Central memory CD8-positive, alpha-beta T cell (primary cell): ENCODE measurements at places on chromosomes 2 and 18.
A peak's percentile ranks its signal among the peaks of the same experiment; 100 is the strongest.

GRCh38 chr2:110748489-110748867, 16.1 kb downstream of the ACOXL start:
- peak; percentile 50 for DNase-seq

DNA sequence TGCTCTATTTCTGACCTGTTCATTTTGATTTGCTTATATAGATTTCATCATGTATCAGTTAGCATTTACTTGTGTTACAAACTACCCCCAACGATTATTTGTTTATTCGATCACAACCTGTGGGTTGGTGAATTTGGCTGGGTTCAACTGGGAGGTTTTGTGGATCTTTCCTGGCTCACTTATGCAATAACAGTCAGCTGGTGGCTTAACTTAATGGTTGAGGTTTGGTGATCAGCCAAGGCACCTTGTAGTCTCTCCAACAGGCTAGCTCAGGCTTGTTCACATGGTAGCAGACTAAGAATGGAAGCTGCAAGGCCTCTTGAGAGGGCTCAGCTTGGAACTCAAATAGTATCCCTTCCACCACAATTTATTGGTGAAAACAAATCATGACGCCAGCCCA, 5.4 kb upstream of the PUM2 start:
- no peak for DNase-seq

DNA sequence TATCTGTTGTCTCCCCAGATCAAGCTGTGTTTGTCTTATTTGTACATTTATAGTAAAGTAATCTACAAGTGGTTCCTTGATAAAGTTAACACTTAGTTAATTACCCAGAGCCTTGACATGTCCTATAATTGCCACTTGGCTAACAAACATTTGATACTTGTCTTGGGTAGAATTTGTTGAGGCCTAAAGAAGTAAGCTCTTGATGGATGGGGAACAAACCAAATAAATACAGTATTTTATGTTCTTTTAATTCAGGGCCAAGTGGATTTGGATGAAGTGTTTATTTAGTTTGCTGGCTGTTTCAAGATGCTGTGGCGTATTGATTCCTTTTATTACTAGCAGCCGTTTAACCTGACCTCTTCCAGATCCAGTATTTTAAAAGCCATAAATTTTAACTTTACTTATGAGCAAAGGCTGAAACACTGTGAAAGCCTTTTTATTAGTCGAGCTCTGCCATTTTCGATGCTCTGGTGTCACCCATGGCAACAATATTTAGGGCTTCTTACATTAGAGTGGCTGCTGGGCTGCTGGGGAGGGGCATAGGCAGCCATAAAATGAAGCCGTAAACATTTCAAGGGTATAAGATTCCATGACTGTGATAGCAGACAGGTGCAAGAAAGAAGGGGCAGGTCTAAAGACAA, 401.6 kb upstream of the NRP2 start:
- no peak for DNase-seq

DNA sequence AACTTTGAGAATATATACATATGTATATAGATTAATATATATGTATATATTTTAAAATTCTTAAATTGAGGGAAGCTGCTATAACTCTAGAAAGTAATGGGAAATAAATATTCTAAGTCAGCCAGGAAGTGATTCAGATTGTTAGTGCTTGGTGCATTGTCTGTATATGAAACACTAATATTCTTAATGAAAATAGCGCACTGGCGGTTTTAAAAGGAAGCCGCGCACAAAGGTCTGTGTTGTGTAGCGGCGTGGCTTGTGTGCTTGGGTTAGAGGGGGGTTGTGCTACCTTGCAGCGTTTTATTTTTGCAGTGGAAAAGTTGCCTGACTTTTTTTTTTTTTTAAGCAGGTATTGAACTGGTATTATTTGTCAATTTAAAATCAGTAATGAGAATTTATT, 11.3 kb downstream of the TSHZ1 start:
- no peak for DNase-seq

DNA sequence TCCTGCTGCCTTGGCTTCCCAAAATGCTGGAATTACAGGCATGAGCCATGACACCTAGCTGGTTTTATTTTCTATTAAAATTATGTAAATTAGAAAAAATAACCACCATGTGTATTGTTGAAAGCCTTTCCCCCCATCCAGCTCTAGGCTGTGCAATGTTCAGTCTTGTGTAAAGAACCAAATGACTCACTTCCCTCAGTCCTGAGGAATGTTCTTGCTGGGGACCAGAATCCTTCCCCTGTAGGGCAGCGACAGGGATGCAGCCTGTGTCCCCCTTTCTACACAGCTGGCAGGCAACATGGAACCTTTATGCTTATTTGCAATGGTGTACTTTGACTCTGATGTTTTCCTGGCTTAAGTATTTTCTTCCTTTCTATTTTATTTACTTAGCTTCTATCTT, 29.4 kb downstream of the AOX1 start:
- no peak for DNase-seq

DNA sequence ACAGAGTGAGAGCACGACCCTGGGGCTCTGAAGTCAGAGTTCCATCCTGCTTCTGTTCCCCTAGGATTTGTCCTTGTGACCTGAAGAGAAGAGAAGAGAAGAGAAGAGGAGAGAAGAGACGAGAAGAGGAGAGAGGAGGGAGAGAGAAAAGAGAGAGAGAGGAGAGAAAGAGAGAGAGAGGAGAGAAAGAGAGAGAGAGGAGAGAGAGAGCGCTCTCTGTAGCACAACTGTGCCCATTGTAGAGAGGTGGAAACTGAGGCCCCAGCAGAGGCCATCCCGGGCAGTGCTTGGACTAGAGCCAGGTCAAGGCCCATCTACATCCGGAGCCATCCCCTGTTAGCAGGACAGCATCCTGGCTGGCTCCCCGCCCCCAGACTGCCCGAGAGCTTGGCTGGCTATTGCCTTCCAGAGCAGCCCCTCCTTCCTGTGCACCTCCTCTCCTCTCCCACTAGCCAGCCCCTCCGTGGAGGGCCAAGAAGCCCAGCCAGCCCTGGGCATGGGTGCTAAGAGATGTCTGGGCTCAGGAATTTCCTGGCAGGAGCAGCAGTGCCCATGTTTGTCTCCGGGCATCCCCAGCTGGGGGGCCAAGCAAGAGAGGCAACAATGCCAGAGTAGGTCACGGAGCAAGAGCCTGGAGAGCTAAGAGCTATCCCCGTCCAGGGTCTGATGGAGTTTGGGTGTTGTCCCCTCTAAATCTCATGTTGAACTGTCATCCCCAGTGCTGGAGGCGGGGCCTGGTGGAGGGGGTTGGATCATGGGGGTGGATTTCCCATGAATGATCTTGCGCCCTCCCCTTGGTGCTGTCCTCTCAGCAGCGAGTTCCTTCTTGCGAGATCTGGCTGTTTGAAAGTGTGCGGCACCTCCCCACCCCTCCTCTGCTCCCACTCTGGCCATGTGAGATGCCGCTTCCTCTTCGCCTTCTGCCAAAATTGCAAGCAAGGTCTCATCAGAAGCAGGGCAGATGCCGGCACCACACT, 18.2 kb upstream of the GPR55 start:
- DNase-seq = no peak

- no peak for DNase-seq
Observed at GRCh38 chr18:607930-608329, 11.1 kb downstream of the CLUL1 start.

DNA sequence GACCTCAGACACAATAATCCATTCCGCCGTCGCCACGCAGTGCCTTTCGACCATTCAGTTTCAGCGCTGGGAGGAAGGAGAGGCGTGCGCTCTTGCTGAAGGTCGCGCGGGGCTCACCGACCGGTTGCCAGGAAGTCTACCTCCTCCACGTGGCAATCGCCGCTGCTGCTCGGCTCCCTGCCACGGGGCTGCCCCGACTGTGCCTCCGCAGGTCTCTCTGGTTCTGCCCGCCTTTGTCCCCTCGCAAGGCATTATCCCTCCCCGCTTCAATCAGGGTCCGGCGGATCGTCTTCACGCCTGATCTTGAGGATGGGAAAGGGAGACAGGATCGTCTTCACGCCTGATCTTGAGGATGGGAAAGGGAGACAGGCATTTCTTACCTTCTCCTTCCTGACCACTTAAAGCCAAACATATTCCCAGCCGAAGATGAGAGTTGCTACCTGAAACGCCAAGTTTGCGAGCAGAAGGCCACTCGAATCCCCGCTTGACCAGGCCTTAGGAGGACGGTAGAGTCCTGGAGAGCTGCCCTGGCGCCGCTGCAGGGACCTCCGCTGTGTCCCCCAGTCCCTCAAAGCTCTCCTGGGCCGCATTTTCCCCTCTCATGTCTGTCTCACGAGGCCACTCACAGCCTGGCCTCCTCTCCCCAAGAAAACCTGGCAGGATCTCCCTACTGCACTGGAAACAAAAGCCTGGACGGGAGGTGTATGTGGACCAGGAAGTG, 4.3 kb upstream of the GPR45 start:
- DNase-seq = no peak

- no peak for DNase-seq
Observed at GRCh38 chr2:65914244-65914786, 481.9 kb upstream of the SPRED2 start.

DNA sequence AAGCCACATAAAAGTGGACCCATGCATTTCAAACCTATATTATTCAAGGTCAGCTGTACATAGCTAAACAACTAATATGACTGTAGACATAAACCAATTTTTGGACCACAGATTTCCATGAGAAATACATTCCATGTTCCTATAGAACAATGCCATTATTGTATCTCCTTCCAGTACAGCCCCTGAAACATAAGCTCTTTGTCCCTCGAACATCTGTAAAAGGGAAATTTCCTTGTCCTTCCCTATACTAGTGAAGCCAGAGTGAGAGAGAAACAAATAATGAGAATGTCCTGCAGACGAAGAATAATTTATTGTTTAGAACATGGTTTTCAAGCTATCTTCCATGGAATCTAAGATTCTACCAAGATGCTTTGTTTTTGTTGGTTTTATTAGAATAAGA, 75.3 kb downstream of the GORASP2 start:
- no peak for DNase-seq

DNA sequence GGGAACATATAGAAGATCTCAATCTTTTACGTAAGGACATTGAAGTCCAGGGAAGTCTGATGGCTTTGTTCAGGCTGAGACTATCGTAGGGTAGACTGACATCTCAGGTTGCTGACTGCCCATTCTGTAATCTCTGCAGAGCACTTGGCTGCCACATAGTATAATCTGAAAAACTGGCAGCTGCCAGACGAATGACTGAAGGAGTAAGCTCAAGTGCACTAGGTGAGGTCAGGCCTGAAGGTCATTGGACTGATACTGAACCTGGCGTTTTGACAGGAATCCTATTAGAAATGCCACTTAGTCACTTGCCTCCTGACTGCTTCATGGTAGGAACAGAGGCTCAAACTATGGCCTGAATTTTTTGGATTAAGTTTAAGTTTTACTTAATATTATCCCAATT, 23.5 kb downstream of the GPD2 start:
- DNase-seq = no peak

- DNase-seq = no peak
Observed at GRCh38 chr2:111705239-111705638, 178.8 kb downstream of the ANAPC1 start.

DNA sequence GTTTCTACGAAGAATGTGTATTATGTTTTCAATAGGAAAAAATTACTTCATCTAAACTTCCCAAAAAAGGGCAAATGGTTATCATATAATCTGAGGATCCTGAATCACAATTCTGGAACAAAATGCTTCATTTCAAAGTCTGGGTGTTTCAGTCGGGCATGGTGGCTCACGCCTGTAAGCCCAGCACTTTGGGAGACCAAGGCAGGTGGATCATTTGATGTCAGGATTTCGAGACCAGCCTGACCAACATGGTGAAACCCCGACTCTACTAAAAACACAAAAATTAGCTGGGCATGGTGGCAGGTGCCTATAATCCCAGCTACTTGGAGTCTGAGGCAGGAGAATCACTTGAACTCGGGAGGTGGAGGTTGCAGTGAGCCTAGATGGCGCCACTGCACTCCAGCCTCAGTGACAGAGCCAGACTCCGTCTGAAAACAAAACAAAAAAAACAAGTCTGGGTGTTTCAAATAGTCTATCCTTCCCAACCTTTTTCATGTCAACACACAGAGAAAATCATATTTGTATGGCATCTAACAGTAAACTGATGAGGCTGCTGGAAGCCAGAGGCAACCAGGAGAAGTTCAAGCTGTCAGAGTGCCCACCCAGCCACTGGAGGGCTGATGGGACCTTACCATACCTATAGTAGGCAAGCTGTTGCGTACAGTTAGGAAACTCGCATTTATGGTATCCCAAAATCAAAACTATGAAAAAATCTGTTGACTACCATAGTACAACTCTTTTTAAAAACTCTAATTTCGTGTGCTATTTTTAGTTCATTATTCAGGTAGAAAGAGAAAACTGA, 14.6 kb downstream of the NBAS start:
- DNase-seq = no peak

DNA sequence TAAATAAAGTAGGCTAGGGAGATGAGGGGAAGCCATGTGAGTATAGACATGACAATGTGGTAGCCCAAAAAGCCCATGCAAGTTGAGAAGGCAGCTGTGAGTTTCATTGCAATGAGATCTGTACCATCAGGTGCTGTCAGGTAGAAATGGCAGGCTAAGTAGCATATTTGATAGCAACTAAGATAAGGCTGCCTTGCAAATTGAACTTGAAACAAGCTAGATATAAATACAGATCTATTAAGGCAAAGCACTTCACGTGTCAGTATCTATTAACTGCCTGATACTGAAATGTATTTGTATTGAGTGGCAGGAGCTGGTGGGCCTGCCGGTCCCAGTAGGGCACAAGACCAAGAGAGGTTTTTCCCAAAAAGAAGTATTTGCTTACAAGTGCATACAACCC, 419.9 kb downstream of the TDRD15 start:
- DNase-seq = no peak

DNA sequence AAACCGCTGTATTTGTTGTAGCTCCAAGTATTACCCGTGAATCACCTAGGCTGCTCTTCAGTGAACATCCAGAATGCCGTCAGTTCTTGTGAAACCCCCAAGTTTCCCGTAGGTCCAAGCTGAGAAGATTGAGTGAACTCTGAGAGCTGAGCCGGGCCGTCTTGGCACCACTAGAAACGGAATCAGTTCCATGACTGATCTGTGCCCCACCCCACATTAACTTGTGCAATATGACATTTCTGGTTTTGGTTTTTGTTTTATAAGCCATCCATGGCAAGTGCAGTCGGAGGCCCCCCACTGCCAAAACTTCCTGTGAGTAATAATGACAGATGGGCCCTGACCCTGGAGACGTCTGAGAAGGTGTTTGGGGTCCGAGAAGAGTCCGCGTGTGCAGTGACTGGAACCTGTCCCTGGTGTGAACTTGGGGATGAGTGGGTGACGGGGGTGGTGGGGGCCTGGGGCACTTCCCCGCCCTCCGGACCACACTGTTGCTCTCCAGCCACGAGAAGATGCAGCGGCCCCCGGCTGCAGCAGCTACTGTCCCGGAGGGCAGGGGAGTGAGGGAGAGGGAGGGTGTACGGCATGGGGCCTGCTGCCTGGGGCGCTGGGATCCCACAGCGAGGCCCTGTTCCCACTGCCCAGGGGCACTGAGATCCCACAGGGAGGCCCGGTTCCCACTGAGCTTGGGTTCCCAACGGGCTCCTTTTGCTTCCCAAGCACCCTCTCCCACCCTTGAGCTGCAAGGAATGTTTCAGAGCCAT, 26.5 kb downstream of the NFATC1 start:
- no peak for DNase-seq

GRCh38 chr18:13395577-13395976, 177.0 kb downstream of the LDLRAD4 start:
- DNase-seq = no peak
